ENCODE measurements at places on chromosomes 12 and 14.

- DNase-seq = peak; percentile 86
Measured at GRCh38 chr12:88553941-88554658, 26.2 kb downstream of the KITLG start.

DNA sequence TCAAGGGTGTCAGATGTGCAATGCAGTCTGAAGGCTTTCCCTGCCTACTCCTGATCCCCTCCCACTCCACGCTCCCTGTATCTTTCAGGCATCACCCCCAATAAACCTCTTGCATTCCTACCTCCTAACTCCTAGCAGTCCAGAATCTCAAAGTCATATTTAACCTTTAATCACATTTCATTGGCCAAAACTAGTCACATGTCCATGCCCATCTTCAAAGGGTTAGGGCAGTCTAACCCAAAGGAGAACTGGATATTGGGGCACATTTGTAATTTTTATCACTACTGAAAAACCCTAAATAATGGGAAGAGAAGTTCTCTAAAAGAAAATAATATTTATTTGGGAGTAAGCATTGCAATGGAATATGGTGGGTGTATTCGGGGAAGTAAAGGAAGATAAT is 5.4 kb upstream of the C12orf75 start:
- no peak for DNase-seq

DNA sequence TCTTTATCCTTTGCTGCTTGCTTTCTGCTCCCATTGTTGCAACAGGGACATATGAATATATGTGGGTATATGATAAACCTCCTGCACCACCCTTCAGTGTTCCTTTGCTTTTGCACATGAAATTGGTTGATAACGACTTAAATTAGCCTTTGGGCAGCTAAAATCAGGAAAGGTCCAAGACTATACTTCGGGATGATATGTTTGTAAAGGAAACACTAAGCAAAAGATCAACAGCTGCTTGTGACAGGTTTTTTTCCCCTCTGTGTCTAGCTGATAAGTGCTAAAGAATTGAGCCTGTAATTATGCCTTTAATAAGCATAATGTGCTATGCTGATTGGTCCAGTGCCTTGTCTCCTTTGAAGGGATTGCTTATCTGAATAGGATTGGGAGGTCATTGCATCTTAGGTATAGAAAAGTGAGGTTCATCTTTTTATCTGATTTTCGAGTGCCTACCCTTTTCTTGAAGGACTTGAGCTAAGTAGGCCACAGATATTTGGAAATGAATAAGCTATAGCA is 59.4 kb downstream of the PPHLN1 start:
- DNase-seq = no peak

- DNase-seq = peak; percentile 42
Measured at GRCh38 chr12:84986586-84986985, 49.5 kb downstream of the TSPAN19 start.

DNA sequence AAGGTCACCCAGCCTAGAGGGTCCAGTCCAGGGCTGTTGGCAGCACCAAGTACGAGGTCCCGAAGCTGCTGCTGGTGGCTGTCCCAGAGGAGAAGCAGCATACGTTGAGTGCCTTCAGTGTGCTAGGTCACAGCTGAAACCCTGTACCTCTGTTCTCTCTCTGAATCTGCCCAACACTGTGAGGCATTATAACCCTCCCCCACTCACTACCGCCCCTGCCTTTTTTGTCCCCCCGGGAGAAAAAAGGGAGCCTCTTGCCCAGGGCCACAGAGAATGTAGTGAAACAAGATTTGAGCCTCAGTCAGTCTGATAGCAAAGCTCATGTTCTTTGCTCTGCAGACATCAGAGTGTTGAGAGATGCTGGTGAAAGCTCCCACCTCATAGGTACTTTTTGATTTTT is 53.4 kb downstream of the PPP2R5C start:
- no peak for DNase-seq

- DNase-seq = no peak
Measured at GRCh38 chr12:85065837-85066482, 29.8 kb downstream of the LRRIQ1 start.

DNA sequence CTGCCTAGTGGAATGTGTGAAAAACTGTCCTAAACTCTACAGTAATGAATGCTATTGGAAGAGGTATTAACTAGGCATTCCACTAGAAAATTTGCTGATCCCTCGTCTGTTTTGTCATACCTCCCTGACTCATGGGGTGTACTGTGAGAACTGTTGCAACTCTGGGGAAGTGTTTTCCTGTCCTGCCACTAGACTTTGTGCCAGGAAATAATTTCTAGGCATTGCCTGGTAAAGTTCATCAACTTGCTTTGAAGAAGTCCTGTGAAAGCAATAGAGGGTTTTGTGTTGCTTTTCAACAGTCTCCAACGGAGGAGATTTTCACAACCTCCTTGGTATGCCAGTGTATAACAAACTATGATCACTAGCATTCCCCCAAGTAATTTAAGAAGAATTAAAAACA is 139.9 kb downstream of the AKAP6 start:
- no peak for DNase-seq

GRCh38 chr12:32419520-32419960 is 20.2 kb downstream of the FGD4 start:
- no peak for DNase-seq

- DNase-seq = no peak
Measured at GRCh38 chr14:98501335-98501734, 770.7 kb downstream of the BCL11B start.

- DNase-seq = no peak
Measured at GRCh38 chr14:99100497-99101270, 171.3 kb downstream of the BCL11B start.

GRCh38 chr12:51326698-51327439 is 2.9 kb upstream of the BIN2 start:
- DNase-seq = no peak

DNA sequence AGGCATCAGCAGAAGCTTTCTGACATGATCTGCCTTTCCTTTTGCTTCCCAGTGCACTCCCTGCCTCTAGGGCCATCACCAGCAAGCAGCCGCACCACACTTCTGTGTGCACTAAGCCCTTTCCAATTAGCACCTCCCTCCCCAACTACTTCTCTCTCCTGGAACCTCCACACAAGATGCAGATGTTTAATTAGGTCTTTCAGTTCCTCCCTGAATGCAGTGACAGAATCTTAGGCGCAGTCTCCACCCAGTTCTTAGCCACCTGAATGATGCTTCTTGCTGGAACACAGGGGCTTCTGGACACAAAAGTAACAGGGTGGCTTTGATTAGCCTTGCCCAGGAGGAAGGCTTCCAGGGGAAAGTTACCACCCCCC is 32.9 kb downstream of the NIN start:
- no peak for DNase-seq

- no peak for DNase-seq
Measured at GRCh38 chr12:41336041-41336549, 148.0 kb downstream of the PDZRN4 start.

DNA sequence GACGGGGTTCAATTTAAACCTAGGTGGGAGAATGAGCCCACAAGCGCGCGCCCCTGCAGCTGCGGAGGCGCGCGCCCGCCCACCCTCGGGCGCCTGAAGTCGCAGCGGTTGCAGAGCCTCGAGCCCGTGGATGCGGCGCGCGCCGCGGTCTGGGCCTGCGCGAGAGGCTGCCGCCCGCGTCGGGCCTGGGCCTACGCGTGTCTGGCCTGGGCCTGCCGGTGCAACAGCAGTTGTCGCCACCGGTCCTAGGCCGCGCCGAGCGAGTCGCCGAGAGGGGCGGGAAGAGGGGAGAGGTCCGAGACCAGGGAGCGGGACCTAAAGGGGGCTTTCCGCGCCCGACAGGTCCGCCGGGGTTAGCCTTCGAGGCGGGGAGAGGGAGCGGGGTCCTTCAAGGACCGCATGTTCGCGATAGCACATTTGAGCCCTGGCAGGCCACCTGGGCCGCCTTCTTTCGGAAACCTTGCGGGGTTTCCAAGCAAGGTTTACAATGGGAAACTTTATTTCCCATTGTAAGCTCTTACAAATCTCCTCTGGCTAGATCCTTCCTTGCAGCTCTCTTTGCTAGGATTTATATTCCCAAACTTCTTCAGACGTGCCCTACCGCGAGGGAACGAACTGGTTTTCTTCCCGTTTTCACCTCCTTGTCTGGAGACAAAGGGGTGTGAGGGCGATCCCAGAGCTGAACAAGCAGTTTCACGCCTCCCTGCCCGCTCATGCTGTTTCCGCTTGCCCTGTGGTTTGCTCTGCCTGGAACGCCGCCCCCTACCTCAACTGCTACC is 6.8 kb downstream of the SIX6 start:
- no peak for DNase-seq

DNA sequence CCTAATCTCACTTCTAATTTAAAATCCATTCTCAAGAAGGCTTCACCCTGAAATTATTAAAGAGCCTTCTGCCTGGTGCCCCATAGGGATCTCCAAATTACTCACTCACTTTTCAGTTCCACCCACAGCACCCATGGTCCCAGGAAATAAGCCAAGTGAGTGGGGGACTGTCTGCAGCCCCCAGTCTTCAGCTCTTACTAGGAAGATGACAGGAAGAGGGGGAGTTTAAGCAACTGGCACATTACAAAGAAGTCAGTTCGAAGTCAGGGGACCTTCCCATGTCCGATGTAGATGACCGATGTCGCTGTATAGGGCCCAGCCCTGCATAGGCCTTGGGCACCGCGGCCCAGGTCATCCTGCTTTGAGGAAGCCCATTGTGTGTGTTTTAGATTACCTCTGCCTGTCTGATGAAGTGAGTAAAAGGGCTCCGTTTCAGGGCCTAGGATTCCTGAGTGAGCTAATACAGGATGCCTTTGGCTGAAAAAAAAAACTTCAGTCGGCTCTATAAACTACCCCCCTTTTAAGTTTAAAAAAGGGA is 1.9 kb downstream of the ACTN1 start:
- DNase-seq = no peak

- DNase-seq = no peak
Measured at GRCh38 chr12:49937639-49938300, 12.8 kb upstream of the AQP2 start.

GRCh38 chr12:125841332-125841731 is 776.1 kb downstream of the AACS start:
- DNase-seq = no peak

DNA sequence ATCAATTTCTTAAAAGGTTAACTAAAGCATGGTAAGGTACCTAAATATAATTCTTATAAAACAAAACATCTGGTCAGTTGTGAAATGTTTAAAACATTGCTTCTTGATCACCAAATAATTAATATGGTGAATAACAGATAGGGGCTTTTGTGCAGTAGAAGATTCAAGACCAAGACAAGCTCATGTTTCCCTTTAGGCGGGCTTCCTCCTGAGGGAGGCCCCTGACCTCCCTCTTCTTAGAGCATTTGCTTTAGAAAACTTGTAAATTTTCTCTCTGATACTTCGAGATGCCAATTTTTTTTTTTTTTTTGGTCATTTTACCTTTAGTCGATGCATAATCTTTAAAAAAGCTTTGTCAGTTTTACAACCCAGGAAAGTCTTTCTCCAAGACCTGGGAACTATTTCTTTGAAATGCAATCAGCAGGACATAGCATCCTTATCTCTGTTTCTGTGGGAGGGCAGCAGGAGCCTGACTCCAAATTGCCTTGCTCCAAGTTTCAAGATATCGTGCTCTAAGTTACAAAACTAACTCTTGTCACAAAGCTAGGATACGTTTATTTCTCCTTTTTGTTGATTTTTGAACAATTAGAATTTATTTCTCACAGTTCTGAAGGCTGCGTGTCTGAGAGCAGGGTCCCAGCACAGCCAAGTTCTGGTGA is 66.6 kb upstream of the BICD1 start:
- no peak for DNase-seq

GRCh38 chr12:22631863-22632463 is 7.0 kb downstream of the ETNK1 start:
- no peak for DNase-seq

DNA sequence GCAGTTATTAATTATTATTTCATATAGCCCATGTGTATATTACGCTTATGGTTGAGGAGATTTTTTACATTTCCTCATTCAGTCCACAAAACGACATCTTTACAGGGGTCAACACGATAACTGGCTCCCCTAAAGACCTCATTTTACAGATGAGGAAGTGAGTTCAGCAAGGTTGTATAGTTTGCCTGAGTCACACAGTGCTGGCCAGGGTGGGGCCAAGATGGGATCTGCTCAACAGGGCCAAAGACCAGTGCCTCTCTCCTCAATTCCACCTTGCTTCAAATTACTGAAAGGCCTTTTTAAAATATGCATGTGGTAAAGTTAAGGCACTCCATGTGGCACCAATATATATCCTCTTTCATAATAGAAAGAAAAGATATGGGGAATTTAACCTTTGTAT is 13.1 kb downstream of the GRIN2B start:
- DNase-seq = no peak

GRCh38 chr14:59336706-59337105 is 128.5 kb downstream of the GPR135 start:
- DNase-seq = no peak

DNA sequence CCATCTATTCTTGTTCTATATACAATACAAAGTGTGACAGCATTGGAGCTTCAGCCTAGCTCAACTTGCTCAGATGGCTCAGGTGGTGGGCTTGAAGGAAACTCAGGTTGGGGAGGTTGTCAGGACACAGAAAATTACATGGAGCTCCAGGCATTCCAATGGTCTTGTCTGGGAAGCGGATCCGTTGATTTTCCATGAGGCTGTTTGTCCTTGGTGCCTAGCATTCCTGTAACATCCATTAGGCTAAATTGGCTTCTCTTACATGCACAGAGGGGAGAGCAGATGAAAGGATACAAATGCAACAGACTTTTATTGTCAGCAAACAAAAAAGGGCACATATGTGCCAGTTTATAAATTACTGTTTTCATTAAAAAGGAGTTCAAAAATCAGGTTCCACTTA is 75.5 kb upstream of the OTX2 start:
- no peak for DNase-seq

- peak; percentile 18 for DNase-seq
Measured at GRCh38 chr14:90573385-90574105, 176.7 kb downstream of the CALM1 start.

DNA sequence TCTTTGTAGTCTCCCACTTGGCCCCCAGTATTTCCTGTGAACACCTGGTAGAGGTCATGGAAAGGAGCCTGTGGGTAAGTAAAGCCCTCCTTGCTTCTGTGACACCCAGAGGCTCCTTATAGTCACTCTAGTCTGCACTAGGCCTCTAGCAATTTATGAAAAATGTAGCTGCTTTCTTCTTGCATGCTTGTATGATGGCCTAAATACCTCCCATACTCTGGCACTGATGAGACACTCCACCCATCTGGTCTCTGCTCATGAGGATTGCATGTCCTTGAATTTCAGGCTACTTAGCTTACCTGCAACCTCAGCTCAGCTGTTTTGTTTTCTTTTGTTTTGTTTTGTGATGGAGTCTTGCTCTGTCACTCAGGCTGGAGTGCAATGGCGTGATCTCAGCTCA is 4.6 kb upstream of the A2ML1 start:
- no peak for DNase-seq

- no peak for DNase-seq
Measured at GRCh38 chr14:99947695-99948094, 117.5 kb upstream of the EVL start.
